ENCODE measurements at places on chromosomes 6 and 20.

DNA sequence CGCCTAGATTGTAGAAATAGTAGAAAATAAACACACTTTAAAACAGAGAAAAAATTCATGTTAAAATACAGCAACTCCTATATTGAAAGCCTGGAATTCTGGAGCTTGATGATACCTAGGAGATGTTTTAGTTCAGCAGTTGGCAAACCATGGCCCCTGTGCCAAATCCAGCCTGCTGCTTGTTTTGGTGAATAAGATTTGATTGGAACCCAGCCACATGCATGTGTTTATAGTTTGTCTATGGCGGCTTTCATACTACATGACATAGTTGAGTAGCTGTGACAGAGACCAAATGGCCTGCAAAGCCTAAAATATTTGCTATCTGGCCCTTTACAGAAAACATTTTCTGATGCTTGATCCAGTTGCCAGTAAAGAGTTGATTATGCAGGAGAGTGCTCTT is 57.2 kb downstream of the PAX1 start:
- DNase-seq, result no peak

- DNase-seq, result no peak
These were observed 39.3 kb upstream of the OSTM1 start for GRCh38 chr6:108113557-108114519.

GRCh38 chr6:90581146-90581545 is 5.7 kb downstream of the MAP3K7 start:
- DNase-seq, result no peak

DNA sequence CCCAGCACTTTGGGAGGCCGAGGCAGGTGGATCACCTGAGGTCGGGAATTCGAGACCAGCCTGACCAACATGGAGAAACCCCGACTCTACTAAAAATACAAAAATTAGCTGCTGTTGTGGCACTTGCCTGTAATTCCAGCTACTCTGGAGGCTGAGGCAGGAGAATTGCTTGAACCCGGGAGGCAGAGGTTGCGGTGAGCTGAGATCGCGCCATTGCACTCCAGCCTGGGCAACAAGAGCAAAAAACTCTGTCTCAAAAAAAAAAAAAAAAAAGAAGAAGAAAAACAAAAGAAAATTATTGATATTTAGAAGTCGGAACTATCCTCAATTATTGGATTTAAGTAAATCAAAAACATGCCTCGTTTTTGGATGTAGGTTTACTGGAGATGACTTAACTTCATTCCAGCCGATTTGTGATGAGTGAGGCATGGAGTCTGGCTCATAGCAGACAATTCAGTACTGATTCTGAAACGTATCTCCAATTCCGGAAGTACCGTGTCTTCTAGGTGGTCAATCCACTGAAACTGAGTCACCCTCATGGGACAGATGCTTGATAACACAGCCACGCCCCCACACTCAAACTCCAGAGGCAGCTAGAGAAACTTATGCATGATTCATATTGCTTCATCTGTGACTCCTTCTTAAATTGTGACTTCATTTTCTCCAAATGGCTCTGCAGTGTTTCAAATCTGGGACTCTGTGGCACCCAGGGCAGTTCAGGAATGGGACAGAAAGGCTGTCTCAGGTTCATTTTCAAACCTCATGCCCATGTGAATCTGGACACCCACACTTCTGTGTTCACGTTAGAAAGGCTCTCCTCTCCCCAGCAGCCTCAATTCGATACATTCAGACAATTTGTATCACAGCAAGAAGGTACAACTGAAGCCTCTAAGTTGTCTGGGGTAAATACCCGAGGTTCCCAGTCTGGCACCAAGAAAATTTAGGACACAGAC is 110.4 kb upstream of the ARMC2 start:
- DNase-seq, result no peak

GRCh38 chr20:33821270-33821836 is 10.2 kb downstream of the CHMP4B start:
- no peak for DNase-seq

- no peak for DNase-seq
These were observed 263.0 kb downstream of the ZNF217 start for GRCh38 chr20:53330601-53331140.

- DNase-seq, result no peak
These were observed 622 bp downstream of the MRGBP start for GRCh38 chr20:62796699-62797491.
